ENCODE measurements at places on chromosomes 1 and 21.

DNA sequence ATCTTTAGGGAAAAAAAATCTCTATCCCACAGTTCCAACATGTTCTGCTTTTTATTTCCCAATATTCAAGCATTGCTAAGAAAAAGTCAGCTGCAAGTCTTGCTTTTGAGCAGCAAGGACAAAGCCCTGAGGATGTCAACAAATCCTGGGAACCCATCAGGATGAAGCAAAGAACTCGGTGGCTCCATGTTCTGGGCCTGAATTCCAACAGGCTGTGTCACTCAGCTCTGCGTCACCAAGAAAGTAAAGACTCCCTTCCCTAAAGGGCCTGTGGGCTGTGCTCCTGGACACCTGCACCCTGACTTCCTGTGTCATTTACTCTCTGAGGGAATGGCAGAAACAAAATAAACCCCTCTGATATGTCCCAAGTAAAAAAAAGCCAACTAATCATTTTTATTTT, 95.5 kb downstream of the TIAM1 start:
- DNase-seq = peak; percentile 70

DNA sequence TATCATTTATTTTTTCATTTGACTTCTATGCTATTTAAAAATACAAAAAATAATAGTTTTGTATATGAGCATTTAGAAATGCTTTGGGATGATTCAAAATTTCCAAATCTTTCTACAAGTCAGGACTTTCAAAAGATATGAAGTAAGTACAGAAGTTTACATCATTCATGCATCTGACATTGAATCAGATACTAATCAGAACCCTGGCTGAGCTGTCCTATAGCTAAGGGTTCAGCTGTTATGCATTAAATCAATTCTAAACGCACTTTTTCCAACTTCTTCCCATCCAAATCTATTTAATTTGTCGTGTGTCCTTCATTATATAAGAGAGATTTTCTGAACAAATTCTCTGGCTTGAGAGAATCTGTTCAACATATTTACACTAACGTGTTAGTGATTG, 779.4 kb downstream of the LTN1 start:
- no peak for DNase-seq

- DNase-seq = no peak
Observed at GRCh38 chr21:38389896-38390295, 108.4 kb downstream of the ERG start.

DNA sequence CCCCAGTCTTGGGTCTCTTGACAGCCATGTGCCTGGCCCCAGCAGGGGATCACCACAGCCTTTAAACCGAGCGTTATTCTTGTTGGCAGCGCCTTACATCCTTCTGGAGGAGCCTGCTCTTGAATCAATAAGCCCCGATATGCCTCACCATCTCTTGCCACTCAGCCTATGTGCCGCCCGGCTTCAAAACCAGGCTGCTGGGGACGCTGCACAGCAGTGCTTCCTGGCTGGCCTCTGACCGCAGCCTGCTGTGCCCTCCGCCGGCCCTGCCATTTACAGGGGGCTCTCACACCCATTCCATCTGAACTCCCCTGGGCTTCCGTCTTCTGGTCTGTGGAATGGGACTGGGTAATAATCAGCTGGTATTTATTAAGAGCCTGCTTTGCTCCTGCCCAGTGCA, 3.0 kb upstream of the PEX10 start:
- DNase-seq = no peak

DNA sequence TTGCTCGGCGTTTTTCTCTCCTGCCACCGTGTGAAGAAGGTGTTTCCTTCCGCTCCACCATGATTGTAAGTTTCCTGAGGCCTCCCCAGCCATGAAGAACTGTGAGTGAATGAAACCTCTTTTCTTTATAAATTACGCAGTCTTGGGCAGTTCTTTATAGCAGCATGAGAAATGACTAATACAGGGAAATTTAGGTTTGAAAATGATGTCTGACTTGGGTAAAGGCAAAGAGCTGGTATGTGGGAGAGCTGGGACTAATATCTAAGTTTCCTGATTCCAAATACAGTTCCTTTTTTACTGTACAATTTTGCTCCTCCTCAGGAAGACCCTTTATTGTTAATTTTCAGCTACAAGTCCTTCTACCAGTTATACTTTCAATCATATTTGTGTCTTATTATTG, 16.7 kb upstream of the ADAMTS5 start:
- DNase-seq = no peak

DNA sequence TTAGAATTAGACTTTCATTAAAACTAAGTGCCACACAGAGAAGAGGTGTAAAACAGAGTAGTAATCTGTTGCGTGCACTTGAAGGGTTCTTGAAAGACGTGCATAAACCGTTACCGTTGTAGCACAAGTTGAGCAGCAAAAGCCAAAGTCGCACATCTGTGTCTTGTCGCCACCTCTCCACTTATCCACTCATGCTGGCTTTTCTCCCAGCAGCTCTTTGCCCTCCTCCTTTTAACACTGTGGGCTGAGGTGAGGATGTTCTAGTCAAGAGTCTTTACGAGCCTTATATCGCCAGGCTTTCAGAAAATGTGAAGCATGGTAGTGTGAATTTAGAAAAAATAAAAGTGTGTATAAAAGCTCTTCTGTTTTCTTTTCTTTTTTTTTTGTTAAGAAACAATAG, 48.0 kb downstream of the NR5A2 start:
- no peak for DNase-seq

DNA sequence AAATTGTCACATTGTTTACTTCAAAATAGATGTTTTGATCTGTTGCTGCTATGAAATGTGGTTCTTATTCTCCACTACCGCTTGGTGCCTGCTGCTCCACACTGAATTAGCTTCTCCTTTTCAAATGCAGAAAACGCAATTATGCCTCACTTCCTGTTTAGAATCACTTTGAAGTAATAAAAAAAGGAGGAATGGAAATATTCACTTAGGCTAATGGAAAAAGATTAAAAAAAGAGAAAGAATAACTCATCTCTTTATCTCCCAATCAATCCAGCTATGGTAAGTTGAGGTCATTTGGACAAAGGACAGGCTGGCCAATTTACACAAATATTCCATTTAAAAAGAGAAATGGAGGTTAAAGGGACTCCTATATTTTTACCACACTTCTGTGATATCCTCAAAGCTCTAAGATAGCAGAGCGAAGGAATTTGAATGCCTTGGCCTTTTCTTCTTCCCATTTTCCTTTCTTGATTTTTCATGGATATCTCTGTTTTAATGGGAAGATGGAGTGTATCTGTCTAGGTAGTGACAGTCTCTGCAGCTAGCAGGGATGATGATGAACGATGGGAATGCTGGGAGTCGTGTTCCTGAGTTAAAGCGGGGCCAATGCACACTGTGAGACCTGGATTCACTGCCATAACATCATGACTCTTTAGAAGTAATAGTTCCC, 35.7 kb downstream of the RGS5 start:
- DNase-seq = no peak

- peak; percentile 64 for DNase-seq
Observed at GRCh38 chr1:94863297-94863911, 43.2 kb downstream of the SLC44A3 start.

GRCh38 chr21:29185633-29186032, 55.2 kb downstream of the MAP3K7CL start:
- no peak for DNase-seq

DNA sequence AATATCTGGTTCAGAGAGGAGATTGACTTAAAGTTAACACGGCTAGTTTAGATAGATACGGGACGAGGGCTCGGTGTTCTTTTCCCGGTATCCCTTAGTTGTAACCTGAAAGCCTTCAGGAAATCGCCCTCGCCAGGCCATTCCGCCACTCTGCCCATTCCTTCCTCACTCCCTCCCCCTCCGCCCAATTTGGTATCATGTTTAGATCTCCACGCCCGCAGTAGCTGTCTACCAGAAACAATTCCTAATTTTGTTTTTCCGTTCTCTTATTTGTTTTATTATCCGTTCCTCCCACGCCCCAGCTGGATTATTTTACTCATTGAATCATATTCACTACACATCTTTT, 685 bp upstream of the VAMP4 start:
- DNase-seq = peak; percentile 40

DNA sequence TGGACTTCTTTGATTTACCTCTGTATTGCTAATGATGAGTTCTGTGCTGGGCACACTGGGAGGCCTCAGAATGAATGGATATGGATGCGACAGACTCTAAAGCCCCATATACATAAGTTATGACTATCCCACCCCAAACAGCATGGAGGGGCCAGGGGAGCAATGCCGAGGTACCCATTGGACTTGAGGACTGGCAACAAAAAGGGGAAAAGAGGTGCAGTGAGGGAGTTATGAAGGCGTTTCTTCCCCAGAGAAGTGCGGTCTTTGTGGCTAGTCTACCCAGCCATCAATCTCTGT, 15.2 kb upstream of the CDCA8 start:
- DNase-seq = no peak

DNA sequence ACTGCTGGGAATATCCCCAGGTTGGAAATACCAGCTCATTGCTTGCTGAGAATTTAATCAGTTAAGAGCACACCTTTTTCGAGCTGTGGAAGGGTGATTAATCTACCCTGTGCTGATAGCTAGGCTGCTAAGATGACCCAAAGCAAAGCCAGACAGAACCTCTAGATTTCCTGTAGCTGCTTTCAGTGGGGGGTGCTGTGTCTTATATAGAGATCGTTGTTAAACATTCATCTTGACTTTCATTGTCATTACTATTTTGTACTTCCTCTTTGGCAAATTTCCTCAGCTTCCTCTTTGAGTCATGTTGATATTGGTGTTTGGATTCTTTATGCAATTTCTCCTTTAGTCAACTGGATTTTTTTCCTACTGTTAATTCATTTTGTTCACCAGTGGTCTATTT, 155.3 kb downstream of the DISC1 start:
- DNase-seq = peak; percentile 15

DNA sequence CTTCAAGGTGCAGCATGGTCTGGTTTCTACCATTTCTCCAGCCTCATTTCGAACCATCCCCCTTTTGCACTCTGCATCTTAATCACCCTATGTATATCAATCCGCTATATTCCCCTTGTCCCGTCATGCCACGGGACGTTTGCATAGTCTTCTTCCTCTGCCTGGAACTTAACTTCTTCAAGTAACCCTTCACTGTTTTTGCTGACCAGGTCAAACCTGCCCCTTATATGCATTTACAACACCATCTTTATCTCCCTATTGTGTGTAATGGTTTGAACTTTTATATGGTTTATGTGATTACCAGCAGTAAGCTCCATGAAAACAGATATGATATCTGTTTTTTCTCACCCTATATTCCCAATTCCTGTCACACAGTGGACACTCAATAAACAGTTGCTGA, 2.3 kb downstream of the VPS45 start:
- no peak for DNase-seq

GRCh38 chr21:45409466-45410150, 4.6 kb downstream of the COL18A1 start:
- no peak for DNase-seq

DNA sequence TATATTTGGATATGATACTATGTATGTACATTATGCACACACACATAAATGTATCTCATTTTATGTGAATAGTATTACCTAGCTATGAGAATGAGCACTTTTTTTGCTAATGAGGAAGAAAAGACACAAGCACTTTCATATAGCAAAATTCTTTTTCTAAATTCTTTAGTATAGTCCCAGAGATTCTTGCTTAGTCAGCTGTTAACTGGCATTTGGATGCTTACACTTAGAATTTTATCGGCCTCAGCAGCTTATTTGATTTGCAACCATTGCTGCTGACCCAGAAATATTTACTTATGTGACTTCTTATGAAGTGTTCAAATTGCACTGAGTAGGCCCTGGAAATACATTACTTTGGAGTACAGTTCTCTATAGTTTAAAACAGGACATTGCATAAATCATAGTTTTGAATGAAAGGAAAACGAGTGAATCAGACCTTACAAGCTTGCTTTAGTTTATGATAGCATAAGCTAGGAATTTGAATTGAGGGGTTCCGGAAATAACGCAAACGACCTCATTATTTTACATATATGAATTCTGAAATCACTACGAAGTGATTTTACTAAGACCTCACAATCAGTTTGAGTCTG, 653.9 kb upstream of the NEGR1 start:
- peak; percentile 16 for DNase-seq

GRCh38 chr1:187051618-187052232, 223.0 kb downstream of the PLA2G4A start:
- DNase-seq = peak; percentile 73

- no peak for DNase-seq
Observed at GRCh38 chr1:223729906-223730305, 17.6 kb downstream of the CAPN2 start.

GRCh38 chr1:90850181-90850897, 133.2 kb upstream of the BARHL2 start:
- peak; percentile 22 for DNase-seq

GRCh38 chr1:23126801-23127200, 41.9 kb downstream of the LUZP1 start:
- DNase-seq = peak; percentile 85

DNA sequence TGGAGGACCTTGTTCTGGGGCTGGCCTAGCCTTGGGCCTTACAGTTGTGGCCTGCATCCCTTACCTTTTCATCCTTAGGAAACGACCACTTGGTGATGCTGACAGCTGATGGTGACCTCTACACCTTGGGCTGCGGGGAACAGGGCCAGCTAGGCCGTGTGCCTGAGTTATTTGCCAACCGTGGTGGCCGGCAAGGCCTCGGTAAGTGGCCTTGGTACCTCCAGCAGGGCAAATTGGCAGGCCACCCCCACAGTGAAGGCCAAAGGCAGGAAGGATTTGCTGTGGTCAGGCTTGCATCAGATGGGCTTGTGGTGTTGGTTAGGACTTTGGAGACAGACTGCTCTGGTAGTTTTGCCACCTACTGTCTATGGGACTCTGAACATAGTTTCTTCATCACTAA, 17.7 kb upstream of the TRNAU1AP start:
- DNase-seq = no peak

GRCh38 chr1:206550446-206550845, 43.1 kb downstream of the RASSF5 start:
- DNase-seq = no peak

DNA sequence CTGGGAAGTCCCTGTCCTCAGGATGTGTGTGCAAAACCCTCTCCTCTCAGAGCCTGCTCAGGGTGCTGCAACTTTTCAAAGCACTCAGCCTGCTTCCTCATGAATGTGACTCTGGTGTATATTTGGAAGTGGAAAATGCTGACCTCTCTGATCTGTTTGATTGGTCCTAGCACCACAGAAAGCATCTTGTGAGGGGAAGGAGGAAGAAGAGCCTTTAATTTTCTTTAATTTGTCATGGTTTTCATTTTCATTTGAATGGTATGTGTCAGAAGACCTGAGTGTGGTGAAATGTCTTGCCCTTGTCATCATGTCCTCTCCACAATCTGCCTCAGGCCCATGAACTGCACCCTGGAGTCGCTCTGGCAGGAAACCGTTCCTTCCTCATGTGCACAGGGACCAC, 383.5 kb downstream of the NTNG1 start:
- DNase-seq = no peak

GRCh38 chr1:163771637-163772036, 449.9 kb downstream of the NUF2 start:
- no peak for DNase-seq

- no peak for DNase-seq
Observed at GRCh38 chr1:221376286-221376685, 365.6 kb downstream of the DUSP10 start.

- DNase-seq = no peak
Observed at GRCh38 chr1:156592158-156592909, 758 bp downstream of the NAXE start.

DNA sequence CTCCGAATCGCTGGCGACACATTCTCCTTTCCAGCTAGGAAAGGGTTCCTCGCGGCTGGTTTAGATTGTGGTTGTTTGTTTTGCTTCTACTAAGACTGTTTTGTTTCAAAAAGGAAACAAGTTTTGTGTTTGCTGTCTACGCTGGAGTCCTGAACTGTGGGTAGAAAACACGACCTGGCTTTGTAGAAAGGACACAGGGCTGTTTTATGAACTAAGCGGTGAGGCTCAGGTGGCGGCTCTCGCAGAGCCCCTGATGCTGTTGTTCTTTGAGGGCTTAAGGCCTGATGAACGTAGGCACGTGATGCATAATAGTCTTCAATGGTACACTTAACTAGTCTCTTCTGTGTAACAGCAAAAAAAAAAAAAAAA, 27.0 kb upstream of the FHAD1 start:
- DNase-seq = no peak
